Astrocyte of the cerebellum (primary cell): ENCODE measurements at places on chromosomes 12 and 14.

GRCh38 chr14:78141590-78141989, 28.6 kb upstream of the NRXN3 start:
- no peak for DNase-seq

- no peak for DNase-seq
Measured at GRCh38 chr14:103931422-103931821, 3.2 kb downstream of the TDRD9 start.

DNA sequence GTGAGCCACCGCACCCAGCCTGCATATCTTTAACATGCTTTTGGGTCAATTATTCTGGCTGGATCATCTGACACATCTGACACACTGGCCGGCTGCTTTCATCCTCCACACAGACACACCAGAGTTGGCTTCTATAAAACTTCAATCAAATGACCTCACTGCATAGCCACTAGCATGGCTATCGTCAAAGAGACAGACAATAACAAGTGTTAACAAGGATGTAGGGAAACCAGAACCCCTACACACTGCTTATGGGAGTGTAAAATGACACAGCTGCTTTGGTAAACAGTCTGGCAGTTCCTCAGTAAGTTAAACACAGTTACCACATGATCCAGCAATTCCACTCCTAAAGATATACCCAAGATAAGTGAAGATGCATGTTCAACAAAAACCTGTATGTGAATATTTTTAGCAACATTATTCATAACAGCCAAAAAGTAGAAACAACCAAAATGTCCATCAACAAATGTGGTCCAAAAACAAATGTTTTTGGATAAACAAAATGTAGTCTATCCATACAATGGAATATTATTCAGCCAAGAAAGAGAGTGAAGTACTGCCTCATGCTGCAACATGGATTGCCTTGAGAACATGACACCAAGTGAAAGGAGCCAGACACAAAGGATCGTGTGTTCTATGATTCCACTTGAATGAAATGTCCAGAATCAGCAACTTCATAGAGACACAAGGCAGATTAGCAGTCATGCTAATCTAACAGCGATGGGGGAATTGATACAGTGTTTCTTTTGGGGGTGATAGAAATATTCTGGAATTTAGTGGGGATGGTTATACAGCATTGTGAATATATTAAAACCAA, 10.1 kb downstream of the KDM2B start:
- no peak for DNase-seq

- DNase-seq = no peak
Measured at GRCh38 chr12:66423266-66423665, 121.0 kb downstream of the HELB start.

GRCh38 chr12:114030451-114030850, 64.3 kb upstream of the RBM19 start:
- no peak for DNase-seq
